NCI-H2171 treated with DMSO at 0.1 percent for 48 hours (cell line): ENCODE measurements at places on chromosomes 7 and 10.

DNA sequence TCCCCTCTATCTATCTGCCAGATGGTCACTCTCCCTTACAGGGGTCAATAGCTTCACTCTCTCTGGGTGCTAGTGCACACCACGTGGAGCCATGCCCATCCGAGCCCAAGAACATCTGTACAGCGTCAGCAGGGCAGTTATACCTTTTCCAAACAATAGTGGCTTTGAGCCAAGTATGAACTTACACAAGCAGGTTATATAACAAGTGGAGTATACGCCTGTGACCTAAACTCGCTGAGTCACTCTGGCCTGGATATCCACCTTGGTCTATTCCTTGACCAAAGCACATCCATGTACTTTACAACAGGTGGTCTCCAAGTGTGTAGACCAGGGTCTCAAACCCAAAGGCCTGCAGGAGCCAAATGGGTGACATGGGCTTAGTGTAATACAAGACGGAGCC is 20.3 kb downstream of the PLAC9 start:
- no peak for DNase-seq

GRCh38 chr10:33506838-33507661 is 172.6 kb upstream of the NRP1 start:
- no peak for DNase-seq

GRCh38 chr10:132785723-132786475 is at the start of gene NKX6-2:
Gene NKX6-2, minus strand, starts transcription at chr10:132786147. Its CDS starts 199 bp downstream, at chr10:132785948.
- DNase-seq = no peak

DNA sequence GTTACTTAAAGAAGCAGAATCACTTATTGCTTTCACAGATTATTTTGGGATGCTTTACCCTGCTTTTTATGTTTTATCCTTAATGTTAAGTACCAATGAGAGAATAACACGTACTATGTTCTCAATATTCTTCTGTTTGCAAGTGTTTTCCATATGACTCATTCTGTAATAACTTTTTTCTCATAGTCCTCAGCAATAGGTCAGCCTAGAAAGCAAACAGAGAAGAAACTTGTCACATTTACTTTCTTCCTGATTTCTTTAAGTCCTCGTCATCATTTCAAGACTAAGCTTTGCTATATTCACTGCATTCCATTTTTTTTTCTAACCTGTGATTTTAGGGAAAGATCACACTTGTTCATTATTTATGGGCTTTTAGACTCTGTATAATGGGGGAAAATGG is 6.8 kb upstream of the AGR2 start:
- no peak for DNase-seq

- no peak for DNase-seq
Observed at GRCh38 chr10:43573250-43574000, 991 bp downstream of the ZNF239 start.

DNA sequence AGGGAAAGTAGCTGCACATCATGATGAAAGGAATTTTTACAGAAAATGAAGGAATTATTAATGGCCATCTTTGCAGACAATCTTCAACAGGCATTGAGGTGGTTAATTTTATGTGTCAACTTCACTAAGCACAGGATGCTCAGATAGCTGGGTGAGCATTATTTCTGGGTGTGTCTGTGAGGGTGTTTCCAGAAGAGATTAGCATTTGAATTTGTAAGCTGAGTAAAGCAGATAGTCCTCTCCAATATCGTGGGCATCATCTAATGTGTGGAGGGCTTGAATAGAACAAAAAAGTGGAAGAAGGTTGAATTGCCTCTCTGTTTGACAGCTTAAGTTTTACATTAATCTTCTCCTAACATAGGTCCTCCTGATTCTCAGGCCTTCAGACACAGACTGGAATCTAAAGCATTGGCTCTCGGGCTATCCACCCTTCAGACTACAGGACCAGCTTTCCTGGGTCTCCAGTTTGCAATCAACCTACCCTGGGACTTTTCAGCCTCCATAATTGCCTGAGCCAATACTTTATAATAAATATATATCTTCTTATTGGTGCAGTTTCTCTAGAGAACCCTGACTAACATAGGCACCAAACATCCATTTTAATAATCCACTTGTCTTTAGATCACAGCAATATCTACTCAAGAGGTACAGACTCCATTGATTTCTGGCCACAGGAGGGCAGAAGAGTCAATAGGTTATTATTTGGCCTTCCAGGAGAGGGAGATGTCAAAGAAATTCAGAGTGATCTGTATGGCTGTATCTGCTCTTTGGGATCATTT is 10.5 kb upstream of the CRPPA start:
- peak; percentile 41 for DNase-seq

DNA sequence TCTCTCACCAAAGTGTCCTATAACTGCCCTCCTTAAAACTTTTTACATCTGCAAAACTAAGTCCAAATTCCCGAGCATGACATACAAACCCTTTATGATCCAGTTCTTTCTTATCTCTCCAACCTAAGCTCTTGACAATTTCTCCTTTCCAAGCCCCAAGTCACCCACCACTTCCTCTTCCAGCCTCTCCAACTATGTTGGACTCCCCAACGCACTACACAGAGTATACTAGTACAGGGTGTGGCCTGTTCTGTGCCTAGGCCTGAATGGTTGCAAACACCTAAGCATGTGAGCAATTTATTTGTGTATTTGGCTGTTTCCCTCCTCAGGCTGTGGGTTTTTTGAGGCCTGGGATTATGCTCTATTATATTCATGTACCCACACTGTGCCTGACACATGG is 101.2 kb upstream of the APBB1IP start:
- no peak for DNase-seq

DNA sequence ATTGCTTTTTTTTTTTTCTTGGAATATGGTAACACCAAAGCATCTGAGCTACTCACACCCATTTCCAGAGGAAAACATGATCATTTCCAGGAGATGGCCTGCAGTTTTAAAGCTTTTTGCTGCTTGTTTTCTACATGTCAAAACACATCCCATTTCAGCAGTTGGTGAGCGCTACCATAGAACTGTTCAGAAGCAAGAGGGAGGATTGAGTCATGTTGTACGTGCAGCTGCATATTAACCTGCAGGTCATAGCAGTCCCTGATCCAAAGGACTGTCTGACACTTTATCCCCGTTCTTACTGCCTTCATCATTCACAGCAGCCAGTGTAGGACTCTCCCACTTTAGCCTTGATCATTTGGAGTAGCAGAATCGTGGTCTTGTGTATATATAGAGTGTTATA is 124.6 kb downstream of the AUTS2 start:
- DNase-seq = peak; percentile 29

DNA sequence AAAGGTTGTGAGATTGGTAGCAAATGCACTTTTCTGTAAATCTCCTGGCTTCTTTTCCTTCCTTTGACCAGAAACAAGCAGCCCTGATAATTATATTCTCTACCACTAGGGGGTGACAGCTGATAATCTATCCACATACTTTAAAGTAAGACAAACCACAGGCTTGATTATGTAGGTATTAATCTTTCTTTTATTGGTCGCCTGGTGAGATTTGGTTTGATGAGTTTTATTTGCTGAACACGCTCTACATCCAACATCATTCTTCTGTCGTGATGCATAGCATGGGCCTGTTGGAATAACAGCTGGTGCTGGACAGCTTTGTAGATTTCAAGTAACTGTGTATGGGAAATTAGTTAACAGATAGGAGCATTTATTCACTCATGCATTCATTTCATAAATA is 63.5 kb downstream of the ZNF365 start:
- peak; percentile 31 for DNase-seq

- DNase-seq = no peak
Observed at GRCh38 chr7:129262324-129262723, 37.5 kb downstream of the AHCYL2 start.

DNA sequence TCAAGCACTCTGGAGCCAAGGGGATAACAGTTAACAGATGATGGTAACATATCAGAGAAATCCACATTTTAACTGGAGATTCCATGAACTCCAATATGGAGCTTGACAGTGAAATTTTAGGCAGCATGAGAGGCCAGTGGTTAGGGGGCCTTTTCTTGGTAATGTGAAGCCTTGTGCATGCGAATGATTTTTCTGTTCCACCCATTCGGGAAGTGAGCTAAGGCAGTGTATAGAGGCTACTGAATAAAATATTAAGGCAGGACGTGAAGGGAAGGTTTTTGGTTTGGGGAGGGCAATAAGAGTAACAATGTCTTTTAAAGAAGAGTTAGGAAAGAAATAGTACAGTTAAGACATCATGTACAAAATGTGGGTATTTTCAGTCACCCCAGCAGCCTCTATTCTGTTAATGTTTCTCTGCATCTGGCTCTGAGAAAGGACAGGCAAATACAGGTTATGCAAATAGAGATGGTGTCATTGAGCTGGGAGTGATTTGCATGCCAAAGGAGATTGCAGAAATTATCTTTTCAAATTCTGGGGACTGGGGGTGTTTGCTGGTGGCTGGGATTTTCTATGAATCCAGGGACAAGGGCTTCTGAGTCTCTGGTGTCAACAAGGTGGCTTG is 6.8 kb upstream of the TAS2R60 start:
- DNase-seq = no peak

- DNase-seq = no peak
Observed at GRCh38 chr10:126770809-126771208, 100.3 kb upstream of the C10orf90 start.

GRCh38 chr10:124075231-124075955 is 18.0 kb downstream of the CHST15 start:
- no peak for DNase-seq

- DNase-seq = no peak
Observed at GRCh38 chr7:1521456-1521855, 9.0 kb upstream of the MAFK start.

GRCh38 chr10:6346631-6347030 is 143.9 kb downstream of the PFKFB3 start:
- DNase-seq = no peak

GRCh38 chr10:102195296-102195870 is 30.7 kb upstream of the ELOVL3 start:
- no peak for DNase-seq

DNA sequence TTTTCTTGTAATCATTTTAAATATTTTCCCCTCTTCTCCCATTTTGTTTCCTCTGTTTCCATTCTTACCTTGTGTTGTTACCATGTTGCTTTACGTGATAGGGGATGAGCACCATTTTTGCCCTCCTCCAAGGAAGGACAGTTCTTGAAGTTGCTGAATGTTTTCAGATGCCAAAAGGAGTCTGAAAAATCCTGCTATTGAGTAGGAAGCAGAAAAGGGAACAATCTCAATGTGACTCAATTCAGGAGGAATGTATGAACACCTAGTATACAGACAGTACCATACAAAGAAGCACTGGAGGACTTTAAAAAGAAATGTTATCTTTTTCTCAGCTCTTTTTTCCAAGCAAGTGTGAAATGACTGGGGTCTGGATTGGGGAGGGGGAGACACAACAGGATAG is 5.1 kb upstream of the NAMPT start:
- DNase-seq = no peak

DNA sequence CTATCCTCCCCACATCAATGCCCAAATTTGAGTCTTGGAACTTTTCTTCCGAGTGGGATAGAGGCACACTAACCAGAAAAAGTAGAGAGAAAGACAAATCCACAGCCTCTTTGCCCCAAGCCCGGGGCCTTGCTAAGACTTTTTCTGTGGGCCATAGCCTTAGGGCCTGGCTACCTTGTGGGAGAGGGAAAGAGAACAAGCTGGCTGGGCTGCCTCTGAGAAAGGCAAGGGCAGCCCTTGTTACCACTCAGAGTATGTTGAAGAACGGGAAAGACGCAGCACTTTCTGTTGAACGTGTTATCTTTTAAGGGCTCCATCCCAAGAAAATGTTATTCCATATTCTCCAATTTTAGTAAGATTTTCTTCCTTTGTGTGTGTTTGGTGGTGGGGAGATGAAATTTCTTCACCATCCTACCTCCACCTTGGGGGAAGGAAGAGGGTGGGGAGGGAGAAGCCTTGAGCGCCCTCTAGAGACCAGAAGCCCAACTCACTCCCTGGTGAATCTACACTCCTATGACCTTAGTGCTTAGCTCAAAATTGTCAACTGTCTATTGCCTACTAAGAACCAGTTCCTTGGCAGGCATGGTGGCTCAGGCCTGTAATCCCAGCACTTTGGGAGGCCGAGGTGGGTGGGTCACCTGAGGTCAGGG is 3.9 kb upstream of the NRF1 start:
- no peak for DNase-seq

DNA sequence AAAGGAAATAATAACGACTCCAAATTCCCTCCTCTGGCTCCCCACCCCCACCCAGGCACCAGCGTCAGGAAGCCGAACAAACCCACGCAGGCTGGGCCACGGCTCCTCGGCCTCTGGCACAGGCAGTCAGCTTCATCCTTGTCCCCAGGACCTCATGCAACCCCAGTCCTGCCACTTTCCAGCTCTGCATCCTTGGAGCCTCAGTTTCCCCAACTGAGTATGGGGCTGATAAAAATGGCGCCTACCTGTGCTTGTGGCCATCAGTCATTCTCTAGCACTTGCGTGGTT is 137.1 kb downstream of the RGS10 start:
- no peak for DNase-seq

- DNase-seq = no peak
Observed at GRCh38 chr10:3215153-3215775, 42.7 kb upstream of the PITRM1 start.

GRCh38 chr10:127926455-127926854 is 19.6 kb downstream of the PTPRE start:
- no peak for DNase-seq

DNA sequence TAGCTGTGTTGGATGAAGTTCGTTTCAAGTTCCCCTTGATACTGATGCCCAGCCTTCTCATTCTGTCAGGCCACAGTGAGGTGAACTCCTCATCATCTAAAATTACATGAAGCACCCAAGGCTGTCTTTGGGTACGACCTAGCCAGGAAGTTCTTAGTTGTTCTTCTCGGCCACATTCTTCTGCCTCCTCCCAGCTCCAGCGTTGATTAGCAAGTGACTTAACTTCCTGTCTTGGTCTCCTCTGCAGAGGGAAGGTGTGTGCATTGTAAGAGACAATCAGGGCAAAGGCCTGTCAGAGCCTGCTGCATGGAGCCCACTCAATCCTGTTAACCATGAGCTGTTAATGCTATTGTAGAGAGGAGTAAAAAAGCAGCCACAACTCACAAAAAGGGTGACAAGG is 43.2 kb upstream of the CPXM2 start:
- no peak for DNase-seq

DNA sequence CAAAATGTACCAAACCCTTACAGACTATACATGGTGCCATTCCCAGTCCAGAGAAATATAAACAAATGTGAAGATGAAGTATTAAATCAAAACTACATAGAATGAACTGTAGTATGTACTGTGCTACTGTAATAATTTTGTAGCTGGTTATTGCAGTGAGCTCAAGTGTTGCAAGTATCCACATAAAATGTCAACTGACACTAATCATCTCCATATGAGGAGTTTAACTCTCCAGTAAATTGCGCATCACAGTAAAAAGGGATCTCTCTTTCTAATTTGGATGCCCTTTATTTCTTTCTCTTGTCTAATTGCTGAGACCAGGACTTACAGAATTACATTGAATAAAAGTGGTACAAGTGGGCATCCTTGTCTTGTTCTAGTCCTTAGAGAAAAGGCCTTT is 165.5 kb downstream of the CPED1 start:
- no peak for DNase-seq

DNA sequence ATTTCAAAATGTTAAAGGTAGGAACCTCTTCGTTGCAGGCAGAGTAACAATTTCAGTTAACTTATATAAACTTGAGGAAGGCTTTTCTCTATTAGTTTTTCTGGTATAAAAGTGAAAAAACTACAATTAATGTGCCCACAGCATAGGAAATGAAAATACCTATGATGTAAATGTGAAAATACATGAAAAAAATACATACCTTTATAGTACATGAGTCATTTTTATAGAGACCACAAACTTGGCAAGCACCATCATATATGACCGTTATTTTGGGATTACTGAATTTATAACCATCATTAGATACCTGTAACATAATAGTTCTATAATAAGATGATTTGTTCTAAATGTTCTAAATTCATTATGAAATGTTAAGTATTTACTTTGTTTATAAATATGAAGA is 42.7 kb downstream of the VWDE start:
- DNase-seq = no peak

- DNase-seq = no peak
Observed at GRCh38 chr7:66699998-66700397, 40.5 kb upstream of the RABGEF1 start.
